ENCODE measurements at places on chromosomes 1 and 21. TPM values are rescaled to one million over a fixed set of nuclear protein-coding genes. Genes with fewer than 3 reads are reported as not detected.

DNA sequence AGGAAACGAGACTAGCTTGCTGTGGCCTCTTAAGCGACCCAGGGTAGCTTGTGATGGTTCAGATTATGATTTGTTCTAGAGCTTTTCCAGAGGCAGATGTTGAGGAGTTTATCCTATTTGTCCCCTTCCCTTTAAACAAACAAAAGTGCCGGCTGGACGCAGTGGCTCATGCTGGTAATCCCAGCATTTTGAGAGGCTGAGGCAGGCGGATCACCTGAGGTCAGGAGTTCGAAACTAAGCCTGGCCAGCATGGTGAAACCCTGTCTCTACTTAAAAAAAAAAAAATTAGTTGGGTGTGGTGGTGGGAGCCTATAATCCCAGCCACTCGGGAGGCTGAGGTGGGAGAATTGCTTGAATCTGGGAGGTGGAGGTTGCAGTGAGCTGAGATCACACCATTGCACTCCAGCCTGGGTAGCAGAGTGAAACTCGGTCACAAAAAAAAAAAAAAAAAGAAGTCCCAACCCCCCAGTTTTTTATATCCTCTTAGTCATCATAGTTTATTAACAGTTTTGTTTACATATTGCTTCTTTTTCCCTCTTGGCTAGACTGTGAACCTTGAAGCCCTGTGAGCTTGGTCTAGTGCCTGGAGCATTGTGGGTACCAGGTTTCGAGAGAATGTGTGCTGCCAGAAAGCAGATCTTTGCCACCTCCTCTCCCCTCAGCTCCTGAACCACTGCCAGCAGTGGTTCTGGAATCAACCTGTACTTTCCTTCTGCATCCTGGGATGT is 29.8 kb downstream of the MAPKAPK2 start:
- peak; percentile 68 for DNase-seq

GRCh38 chr1:158952416-158952815 is 21.1 kb downstream of the PYHIN1 start:
- no peak for DNase-seq

DNA sequence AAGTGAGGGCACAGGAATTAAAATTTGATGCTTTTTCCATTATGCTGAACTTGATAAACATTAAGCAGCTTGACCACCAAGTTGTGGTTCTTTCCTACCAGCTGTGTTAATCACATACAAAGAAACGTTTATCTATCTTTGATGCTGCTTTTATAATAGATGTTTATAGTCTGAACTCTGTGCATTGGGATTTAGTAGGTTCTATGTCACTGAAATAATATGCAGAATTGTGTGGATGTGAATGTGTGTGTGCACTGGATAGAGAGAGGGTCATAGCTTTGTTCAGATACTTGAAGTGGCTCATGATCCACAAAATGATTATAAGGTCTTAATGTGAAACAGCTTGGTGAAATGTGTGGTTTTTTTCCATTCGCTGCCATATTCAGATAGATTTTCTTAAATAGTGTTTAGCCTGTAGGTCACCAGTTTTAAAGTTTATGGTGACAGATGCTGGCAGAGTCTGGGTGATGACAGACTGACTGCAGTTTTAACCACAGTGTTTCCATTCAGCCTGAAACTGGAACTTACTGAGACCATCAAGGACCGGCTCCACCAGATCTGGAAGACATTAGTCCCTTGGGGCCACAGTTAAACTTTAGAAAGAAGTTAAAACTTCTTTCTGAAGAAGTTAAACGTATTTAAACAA is 10.2 kb downstream of the DDI2 start:
- no peak for DNase-seq

- no peak for DNase-seq
Observed at GRCh38 chr1:59165353-59165752, 131.5 kb upstream of the FGGY start.

GRCh38 chr1:2494323-2494693 is 18.2 kb downstream of the PLCH2 start:
- peak; percentile 47 for DNase-seq

DNA sequence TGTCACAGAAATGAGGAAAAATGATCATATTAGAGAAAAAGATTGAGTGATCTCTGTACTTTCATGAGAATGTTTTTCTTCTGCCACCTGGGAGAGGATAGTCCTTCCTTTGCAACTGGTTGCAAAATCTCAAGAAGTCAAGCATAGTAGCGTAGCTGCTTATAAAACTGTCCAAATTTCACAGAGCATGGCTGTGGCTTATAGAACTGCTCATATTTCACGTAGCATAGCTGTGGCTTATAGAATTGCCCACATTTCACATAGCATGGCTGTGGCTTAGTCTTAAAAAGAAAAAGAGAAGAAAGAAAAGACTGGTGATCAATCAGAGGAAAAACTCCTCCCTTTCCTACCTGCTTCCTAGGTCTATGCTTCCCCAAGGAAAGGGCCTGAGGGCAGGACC is 329.5 kb downstream of the SIPA1L2 start:
- no peak for DNase-seq

DNA sequence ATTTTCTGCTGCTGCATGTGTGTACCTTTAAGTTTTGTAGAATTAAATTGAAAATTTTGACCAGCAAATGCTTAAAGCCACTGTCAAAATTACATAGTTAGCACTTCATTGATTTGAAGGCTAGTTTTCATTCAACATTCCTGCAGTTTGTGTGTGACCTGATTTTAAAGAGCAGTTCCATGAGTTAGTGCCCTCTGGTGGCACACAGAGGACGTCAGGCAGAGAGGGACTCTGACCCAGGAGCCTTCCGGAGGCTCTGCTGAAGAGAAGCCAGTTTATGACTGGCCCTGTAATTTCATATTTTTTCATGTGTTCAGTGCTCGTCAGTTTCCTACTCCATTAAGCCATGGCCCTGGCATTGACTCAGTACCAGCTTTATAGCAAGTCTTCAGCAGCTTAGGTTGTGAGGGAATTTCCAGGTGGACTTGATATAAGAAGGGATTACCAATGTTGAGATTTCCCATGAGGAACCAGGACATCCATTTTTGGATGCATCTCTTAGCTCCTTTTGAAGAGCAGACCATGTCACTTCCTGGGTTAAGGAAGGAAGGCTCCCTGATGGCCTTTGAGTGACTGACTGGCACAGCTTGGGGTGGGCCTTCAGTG is 104.7 kb downstream of the CAMTA1 start:
- DNase-seq = peak; percentile 35

DNA sequence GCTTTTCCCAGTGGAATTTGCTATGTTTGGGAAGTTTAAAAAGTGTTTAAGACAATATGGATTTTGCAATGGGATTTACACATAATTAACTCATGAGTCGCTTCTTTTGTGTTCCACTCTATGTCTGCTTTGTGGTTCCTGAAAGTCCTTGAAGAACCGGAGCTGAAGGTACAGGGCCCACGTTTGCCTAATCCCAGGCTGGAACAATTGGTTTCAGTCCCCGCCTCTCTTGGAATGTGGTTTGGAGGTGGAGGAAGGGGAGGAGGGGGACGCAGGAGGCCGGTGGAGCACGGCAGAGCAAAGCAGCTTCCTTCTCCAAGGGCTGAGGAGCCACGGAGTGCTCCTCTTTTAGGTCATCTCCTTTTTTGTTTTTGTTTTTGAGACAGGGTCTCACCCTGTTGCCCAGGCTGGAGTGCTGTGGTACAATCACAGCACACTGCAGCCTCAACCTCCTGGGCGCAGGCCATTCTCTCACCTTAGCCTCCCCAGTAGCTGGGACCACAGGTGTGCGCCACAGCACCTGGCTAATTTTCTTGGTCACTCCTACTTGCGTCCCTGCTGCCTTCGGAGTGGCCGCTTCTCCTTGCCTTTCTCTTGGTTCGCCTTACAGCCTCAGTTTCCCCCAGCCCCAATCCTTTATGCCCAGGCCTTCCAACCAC is 129.5 kb upstream of the ERRFI1 start:
- no peak for DNase-seq

- peak; percentile 30 for DNase-seq
Observed at GRCh38 chr1:200410566-200410878, 686 bp upstream of the ZNF281 start.

GRCh38 chr1:7922301-7922700 is 18.3 kb downstream of the TNFRSF9 start:
- no peak for DNase-seq

GRCh38 chr21:35652872-35653271 is 407.5 kb downstream of the SETD4 start:
- no peak for DNase-seq

GRCh38 chr1:150154143-150154542 is 4.4 kb downstream of the PLEKHO1 start:
- DNase-seq = no peak

The TRABD2B gene
- total RNA-seq = 0.96 TPM

The ZBTB8B gene
- not detected for total RNA-seq

The UBE2U gene
- total RNA-seq = not detected

The C1orf115 gene
- total RNA-seq = 22.0 TPM

The PODN gene
- not detected for total RNA-seq

The ZNF124 gene
- total RNA-seq = 64.1 TPM

The SPATA17 gene
- 17.2 TPM for total RNA-seq

Data from Caki2 (cell line).